ENCODE measurements at places on chromosomes 5 and 9.

GRCh38 chr5:41831155-41831554, 39.1 kb downstream of the OXCT1 start:
- DNase-seq, result no peak

- DNase-seq, result no peak
These were observed 221.7 kb downstream of the FANCC start for GRCh38 chr9:95095641-95096355.

GRCh38 chr5:133155326-133155969, 103.6 kb downstream of the HSPA4 start:
- DNase-seq, result no peak

DNA sequence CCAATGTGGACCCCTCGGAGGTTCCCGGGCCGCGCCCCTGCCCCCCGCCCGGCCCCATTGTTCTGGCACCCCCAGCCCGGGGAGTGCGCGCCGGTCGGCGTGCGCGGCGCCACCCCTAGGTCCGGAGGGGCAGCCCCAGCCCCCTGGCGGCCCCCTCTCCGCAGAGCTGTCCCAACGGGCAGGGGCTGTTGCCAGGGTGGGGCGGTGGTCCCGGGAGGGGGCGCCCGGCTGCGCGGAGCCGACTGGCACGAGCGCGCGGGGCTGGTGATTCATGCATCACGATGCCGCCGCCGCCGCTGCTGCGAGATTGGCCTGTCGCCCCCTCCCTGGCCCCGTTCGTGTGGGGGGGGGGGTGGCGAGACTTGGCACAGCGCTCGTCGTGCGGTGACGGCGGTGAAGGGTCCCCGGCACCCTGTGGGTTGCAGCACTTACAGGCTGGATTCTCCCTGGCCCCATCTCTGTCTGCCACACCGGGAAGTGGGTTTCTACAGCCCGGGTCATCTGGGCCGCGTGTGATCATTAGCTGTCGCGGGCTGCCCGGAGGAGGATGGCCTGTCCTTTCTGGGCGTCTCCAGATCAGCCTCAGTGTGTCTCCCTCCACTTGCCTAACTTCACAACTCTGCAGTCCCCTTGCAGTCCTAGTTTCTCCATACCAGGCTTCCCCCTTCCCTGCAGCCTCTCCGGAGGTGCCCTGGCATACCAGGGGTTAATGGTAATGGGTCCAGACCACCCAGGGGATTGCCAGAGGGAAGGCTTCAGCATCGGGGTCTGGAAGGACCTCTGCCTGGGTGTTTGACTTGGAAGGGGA, 858 bp downstream of the NCS1 start:
- peak; percentile 21 for DNase-seq

GRCh38 chr5:112270299-112271293, 148.5 kb downstream of the EPB41L4A start:
- no peak for DNase-seq

GRCh38 chr9:127225801-127226625, 38.6 kb upstream of the GARNL3 start:
- no peak for DNase-seq

DNA sequence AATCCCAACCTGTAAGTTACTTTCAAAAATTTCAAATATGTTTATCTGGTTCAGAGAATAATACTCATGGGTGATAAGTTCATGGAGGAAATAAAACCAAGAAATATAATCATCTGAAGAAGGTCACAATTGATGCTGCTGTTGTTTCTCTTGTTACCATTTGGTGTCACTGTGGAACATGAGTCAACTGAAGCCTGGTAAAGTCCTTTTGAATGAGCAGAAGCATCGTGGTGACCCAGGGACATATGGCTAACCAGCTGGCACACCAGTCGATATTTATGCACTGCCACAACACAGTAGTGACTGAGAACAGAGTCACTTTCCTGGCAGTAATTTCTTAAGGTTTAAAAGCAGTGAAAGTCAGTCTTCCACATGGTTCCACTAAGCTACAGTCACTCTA, 612.9 kb upstream of the TLE4 start:
- no peak for DNase-seq

DNA sequence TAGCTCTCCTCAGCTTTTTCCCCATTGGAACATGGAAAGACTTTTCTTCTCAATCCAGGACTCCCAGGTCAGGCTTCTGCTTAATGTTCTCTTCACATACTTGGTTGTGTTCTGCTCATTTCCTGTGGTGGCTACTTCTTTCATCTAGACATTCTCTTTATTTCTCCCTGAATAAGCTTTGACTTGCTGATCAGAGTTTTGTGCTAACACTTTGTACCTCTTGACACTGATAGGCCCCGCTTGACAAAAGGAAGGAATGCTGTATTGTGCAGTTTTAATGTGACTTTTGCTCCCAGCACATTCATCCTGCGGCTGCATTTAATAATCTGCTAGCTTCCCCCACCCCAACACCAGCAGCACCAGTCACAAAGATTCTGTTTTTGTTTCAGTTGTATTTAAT, 90.9 kb upstream of the MINAR2 start:
- no peak for DNase-seq

DNA sequence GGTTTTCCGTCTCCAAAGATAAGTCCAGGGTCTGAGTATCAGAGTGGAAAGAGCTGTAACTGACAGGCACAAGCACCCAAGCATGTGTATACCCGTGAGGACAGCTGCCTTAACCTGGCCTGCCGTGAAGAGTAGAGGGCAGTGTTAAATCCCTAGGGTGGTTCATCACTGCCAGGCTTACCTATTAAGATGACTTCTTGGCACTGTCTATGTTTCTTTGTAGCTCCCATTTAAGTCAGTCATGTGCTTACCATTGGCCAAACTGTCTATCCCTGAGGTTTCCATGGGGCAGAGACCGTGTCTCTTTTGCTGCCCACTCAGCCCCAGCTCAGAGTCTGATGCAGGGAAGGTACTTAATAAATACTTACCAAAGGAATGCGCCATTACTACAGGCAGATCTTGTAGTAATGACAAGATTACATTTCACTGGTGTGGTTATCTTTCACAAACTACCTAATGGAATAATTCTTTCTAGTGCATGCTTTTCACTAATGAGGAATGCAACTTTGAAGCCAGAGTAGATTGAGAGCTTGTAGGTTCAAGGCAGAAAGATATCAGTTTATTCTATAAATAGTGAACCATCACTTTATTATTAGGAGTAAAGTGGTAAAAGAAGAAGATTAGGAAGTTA, 64.2 kb downstream of the SNX24 start:
- DNase-seq, result no peak

GRCh38 chr5:37628876-37629275, 211.0 kb downstream of the GDNF start:
- no peak for DNase-seq

GRCh38 chr9:22165144-22165543, 156.0 kb upstream of the CDKN2B start:
- DNase-seq, result no peak

- DNase-seq, result no peak
These were observed 987 bp downstream of the FBXW5 start for GRCh38 chr9:136943291-136944211.

- no peak for DNase-seq
These were observed 16.1 kb downstream of the GFI1B start for GRCh38 chr9:132994410-132995120.

DNA sequence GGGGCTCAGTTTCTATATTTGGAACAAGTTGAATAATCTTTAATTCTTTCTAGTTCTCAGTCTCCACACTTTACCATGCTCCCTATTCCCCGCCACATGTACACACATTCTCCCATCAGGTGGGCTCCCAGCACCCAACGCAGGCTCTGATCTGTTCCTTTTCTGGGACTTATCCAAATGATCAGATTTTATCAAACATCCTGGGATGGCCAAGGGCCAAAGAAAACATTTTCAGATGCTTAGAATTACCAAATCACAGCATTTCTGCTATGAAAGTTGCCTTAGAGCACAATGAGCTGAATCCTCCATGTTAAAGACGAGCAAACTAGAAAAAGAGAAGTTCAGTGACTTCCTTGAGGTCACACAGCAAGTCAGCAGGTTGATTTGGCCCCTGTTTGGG, 153.4 kb downstream of the SEC61B start:
- no peak for DNase-seq

DNA sequence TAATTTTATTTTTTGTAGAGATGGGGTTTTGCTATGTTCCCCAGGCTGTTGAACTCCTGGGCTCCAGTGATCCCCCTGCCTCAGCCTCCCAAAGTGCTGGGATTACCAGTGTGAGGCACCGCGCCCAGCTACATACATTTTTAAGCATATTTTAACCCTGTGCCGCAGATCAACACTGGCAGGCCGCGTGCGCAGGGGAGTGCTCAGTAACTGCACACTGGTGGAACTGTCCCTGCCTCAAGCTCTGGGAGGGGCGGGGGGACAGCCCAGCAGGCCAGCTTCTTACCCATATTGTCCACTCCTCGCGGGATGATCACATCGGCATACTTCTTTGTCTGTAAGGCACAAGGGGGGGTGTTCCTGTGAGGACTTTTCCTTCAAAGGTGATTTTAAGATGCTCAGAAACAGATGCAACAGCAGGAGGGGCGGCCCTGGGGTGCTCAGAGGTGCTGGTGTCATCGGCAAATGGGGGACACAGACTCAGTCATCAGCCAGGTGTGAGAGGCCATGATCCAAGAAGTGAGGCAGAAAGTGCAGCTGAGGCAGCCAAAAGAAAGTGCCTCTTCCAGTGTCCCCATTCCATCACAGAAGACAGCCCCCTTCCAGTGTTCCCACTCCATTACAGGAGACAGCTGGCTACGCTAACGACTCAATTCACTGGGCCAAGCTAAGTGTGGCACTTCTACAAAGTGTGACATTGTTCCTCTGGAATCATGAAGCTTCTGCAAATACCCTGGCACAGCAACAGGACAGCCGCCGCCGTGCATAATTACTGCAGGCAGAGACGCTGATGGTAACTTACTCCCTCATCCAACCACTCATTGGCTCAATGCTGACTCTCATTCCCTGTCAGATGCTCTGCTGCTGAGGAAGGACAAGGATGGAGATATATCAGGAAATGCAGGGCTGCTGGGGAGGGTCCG, 5.2 kb downstream of the UCK1 start:
- DNase-seq, result no peak

DNA sequence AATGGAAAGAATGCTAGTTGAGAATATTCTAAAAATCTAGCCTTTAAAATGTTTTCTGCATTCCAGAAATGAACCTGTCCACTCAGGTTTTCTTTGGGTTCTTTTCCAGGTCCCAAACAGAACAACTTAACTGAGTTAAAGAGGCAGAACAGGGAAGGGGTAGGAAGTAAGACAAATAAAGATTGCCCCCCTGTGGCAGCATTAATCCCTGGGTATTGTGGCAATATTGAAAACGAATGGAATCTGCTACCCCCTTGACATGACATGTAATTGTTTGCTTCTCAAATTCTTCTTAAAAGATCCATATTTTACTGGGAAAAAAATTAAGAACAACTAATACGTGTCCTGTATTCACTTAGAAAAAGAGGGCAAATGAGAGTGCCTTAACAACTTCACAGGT, 9.3 kb upstream of the RBM22 start:
- no peak for DNase-seq

DNA sequence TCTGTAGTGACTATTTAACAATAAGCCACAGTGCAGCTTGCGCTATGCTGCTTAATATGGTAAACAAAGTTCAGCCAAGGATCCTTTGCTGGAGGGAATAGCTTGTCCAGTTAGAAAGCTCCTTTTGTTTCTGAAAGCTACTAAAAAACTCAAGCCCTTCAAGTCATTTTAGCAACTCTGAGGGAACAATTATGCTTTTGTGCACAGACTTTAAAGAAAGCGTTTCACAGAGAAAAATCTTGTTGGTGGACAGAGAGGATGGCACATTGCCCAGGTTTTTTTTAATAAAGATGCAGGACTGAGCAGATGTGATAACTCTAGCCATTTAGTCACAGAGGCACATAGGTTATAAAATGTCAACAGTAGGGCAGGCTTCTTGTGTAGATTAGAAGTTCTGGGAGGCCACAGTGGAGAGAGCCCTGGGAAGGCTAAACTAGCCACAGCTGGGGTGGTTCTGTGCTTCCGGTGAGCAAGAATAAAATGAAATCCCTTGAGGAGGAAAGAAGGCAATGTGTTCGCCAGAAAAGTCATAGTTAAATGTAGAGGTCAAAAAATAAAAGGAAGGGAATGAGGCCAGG, 63.4 kb downstream of the ALDH7A1 start:
- no peak for DNase-seq

GRCh38 chr9:34549407-34549732, 26.6 kb upstream of the ENHO start:
- DNase-seq, result no peak

DNA sequence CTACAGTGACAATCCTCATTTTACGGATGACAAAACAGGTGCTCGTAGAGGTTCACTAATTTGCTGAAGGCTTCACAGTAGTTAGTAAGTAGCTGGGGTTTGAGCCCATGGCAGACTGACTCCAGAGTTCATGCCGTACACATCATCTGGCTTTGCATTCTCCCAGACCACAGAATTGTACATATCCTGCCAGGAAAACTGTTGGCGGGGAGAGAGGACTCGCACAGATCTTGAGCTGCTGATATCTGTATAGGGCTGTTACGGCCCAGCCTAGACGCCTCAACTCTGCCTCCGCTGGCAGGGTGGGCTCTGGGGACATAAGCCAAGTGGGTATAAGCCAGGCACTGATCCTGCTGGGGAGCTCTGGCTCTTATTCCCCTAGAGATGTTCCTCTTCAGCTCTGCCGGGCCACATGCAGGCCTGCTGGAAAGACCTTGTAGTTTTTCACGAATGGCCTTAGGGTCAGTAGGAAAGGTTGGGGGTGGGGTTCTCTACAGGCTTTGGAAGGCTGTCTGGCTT, 16.3 kb downstream of the LARP1 start:
- DNase-seq, result no peak

GRCh38 chr5:3925935-3926334, 330.3 kb downstream of the IRX1 start:
- no peak for DNase-seq

GRCh38 chr5:14551211-14551610, 30.4 kb upstream of the OTULINL start:
- DNase-seq, result no peak

DNA sequence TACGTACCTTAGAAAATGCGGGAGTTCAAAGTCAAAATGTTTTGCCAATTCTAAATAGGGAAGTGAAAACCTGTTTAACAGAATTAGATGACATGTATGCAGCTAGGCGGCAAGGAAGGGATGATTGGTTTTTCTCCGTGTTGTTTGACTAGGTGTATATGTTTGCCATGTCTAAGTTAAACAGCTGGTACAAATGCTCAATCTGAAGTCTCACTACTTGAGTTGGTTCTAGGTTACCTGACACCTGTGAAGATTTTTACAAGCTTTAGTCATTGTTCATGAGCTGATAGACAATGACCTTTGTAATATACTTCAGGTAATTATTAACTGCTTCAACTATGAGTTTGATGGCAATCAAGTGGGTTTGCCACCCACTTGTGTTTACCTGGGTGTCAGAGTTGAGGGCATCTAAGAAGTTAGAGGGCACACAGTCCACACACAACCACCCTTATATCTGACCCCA, 74.3 kb downstream of the SLC44A1 start:
- DNase-seq, result no peak

GRCh38 chr9:69379270-69379982, 54.4 kb downstream of the ENTREP1 start:
- DNase-seq, result no peak

DNA sequence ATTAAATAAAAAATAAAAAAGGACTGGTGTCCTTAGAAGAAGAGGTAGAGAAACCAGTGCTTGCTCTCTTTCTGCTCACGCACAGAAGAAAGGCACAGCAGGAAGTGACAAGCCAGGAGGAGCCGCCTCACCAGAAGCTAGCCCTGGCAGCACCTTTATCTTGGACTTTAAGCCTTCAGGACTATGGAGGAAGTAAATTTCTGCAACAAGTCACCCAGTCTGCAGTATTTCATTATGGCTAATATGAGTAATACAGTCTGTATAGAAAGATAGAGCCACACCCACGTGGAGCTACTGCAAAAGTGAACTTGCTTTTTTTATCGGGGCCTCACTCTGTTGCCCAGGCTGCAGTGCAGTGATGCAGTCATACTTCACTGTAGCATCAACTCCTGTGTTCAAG, 68.4 kb downstream of the PDZD2 start:
- DNase-seq, result no peak
